ENCODE measurements at places on chromosomes 3 and 15.

- DNase-seq, result no peak
Observed at GRCh38 chr15:85947936-85948335, 131.7 kb upstream of the AGBL1 start.

GRCh38 chr15:77739591-77740378 lies 107.1 kb upstream of the LINGO1 start:
- DNase-seq, result no peak

DNA sequence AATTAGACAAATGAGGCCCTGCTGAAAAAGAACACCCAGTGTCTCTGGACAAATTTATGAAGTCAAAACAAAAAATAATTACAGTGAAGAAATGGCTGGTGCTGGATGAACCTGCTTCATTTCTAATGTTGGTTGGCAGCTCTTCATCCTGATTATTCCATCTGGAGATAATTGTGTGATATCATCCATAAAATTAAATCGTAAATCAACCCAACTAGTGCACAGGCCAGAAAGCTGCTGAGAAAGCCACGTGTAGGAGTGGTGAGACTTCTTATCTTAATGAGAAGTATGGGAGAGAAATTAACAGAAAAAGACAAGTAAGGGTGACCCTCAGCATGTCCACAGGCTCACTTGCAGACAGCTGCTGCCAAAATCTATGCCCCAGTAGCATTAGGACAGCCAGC lies 465.2 kb upstream of the TGFBR2 start:
- DNase-seq, result no peak

DNA sequence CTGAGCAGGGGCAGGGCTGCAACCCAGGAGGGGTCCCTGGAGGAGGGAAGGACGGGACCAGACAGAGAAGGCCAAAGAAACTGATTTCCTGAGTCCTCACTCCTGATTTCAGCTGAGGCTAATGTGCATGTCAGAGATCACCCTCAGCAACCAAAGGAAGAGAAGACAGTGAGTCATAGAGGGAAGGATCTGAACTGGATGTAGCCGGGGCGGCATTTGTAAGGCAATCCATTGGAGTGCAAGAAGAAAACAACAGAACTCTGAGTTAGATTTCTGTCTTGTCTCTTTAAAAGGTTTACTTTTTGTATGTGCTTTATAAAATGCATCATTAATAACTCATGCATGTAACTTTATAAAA lies 105.3 kb upstream of the AGBL1 start:
- no peak for DNase-seq

DNA sequence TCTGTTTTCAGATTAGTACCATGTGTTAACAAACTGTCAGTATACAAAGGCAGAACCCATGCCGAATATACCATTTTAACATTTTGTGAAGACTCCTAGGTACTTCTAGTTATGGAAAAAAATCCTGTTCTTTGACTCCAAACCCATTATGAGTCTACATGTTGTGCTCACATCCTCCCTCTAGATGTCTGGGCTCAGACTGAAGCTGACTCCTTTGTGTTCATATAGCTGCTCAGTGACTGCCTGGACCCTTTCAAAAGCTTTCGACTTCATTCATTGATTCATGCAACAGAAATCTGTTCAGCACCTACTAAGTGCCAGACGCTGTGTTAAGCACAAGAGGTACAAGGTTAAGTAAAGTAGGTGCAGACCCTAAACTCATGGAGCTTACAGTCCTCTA lies 60.5 kb downstream of the MEGF11 start:
- no peak for DNase-seq

- DNase-seq, result no peak
Observed at GRCh38 chr3:29203851-29204250, 77.0 kb upstream of the RBMS3 start.

Data from activated CD8-positive, alpha-beta memory T cell treated with anti-CD3 and anti-CD28 coated beads for 48 hours (primary cell).